ENCODE measurements at places on chromosomes 1 and 21.
A peak's percentile ranks its signal among the peaks of the same experiment; 100 is the strongest.

GRCh38 chr21:43933199-43933598, 68.2 kb downstream of the AGPAT3 start:
- DNase-seq = no peak

- DNase-seq = no peak
Measured at GRCh38 chr1:29563092-29563491, 326.8 kb downstream of the PTPRU start.

DNA sequence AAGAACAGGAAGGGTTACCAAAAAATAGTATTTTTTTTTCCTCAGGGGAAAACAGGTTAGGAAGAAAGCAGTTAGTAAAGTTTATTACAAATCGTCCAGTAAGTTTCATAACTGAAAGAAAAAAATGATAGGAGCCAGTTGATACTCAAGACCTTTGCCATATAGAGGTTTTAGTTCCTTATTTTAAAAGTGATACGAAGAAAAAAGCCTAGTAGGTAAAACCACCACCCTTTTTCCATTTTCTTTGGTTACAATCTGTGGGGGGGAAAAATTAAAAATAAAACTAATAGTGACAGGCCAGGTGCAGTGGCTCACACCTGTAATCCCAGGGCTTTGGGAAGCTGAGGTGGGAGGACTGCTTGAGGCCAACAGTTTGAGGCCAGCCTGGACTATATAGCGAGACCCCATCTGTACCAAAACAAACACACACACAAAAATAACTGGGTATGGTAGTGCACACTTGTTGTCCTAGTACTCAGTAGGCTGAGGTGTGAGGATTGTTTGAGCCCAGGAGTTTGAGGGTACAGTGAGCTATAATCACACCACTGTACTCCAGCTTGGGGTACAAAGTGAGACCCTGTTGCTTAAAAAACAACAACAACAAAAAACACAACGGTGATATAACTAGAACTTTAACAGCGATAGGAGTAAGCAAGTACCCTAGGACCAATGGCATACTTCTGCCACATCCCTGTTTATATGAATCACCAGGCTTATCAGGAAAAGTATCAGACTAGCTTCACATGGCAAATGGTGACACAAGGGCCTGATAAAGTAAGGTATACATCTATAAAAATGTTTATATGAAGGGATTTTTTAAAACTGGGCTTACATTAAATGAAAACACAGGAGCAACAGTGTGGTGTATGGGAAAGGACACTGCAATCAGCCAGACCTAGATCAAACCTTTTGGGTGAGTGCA, 5.4 kb downstream of the TMEM59 start:
- DNase-seq = no peak

DNA sequence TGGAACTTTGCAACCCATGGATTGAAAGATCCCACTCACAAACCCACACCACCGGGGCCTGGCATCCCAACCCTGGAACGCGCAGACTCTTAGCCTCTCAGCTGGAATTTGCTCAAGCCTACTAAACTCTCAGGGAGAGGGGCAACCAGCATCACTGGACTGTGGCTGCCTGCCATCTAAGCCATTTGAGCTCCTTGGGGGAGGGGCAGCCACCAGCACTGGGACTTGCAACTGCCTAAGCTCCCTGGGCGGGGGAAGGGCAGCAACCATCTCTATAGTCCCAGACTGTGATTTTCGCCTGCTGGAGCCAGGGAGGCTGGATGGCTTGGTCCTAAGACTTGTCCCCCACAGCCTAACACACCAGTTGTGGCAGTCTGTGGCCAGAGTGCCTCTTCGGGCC, 122.3 kb downstream of the SNX7 start:
- no peak for DNase-seq

GRCh38 chr1:231192620-231193163, 30.8 kb downstream of the TRIM67 start:
- no peak for DNase-seq

DNA sequence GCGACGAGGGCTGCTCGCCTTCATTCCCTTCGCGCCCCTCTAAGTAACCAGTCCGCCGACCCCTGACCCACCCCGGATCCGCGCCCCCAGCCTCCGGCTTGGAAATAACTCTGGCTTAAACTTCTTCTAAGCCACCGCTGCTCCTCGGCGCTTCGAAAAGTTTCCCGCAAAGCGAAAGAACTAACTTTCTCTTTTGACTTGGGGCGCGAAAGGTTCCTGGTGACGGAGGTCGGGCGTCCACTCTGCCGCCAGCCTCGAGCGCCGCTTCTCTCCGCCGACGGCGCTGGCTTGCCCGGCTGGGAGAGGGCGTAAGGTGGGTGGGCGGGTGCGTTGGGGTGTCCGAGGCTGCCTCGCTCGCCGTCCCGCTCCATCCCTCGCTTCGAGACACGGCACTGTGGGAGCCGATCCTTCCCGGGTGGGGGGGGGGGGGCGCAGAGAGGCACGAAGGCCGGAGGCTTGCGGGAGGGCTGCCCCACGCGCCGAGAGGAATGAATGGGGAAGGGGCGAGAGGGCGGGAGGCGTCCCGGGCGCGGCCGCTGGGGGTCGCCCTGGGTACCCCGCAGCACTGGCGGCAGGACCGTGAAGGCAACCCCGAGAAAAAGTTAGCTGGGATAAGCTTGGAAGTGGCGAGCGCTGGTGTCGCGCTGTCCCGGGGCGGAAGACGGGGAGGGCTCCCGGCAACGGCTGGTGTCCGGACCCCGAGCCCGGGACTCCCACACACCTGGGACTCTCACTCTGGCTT, 569 bp downstream of the ATF3 start:
- peak; percentile 33 for DNase-seq

- DNase-seq = no peak
Measured at GRCh38 chr1:157711802-157712201, 11.2 kb upstream of the FCRL3 start.

- DNase-seq = no peak
Measured at GRCh38 chr1:46333300-46334029, 7.1 kb upstream of the NSUN4 start.

GRCh38 chr1:66343569-66344325, 190.2 kb upstream of the SGIP1 start:
- no peak for DNase-seq
